ENCODE measurements at places on chromosomes 4 and X. TPM values are rescaled to one million over a fixed set of nuclear protein-coding genes. Genes with fewer than 3 reads are reported as not detected.

The CCDC149 gene
- 8.1 TPM for total RNA-seq

The FGF13 gene
- 0.90 TPM for total RNA-seq

The RXFP1 gene
- total RNA-seq: not detected

The POU4F2 gene
- not detected for total RNA-seq

The TBX22 gene
- total RNA-seq: not detected

The ODAPH gene
- total RNA-seq: not detected

The BBS12 gene
- 4.9 TPM for total RNA-seq

The HTN1 gene
- total RNA-seq: not detected

The TIMM8A gene
- 16.5 TPM for total RNA-seq

The PROM1 gene
- total RNA-seq: not detected

The COL4A6 gene
- total RNA-seq: 15.5 TPM

The FUNDC2 gene
- total RNA-seq: 108 TPM

The SLC34A2 gene
- total RNA-seq: not detected

GRCh38 chr4:821181-821591 lies 4.7 kb downstream of the CPLX1 start:
- no peak overlapping the region for H3K27ac ChIP-seq
- H3K4me1 ChIP-seq: no peaks in the 10 kb centered on the region
- H3K36me3 ChIP-seq: no peaks in the 10 kb centered on the region

- no peak for DNase-seq
- H3K36me3 ChIP-seq: no peaks in the 10 kb centered on the region
- no peaks in the 10 kb centered on the region for H3K27me3 ChIP-seq
- no peak overlapping the region for H3K4me3 ChIP-seq
- no peaks in the 10 kb centered on the region for H3K4me1 ChIP-seq
Measured at GRCh38 chr4:126890383-126890782, 742.4 kb upstream of the INTU start.

- no peaks in the 10 kb centered on the region for H3K4me1 ChIP-seq
- H3K27ac ChIP-seq: no peak overlapping the region
- no peaks in the 10 kb centered on the region for H3K27me3 ChIP-seq
- H3K36me3 ChIP-seq: no peaks in the 10 kb centered on the region
- H3K4me3 ChIP-seq: no peak overlapping the region
Measured at GRCh38 chr4:17766826-17767458, 14.5 kb downstream of the FAM184B start.

DNA sequence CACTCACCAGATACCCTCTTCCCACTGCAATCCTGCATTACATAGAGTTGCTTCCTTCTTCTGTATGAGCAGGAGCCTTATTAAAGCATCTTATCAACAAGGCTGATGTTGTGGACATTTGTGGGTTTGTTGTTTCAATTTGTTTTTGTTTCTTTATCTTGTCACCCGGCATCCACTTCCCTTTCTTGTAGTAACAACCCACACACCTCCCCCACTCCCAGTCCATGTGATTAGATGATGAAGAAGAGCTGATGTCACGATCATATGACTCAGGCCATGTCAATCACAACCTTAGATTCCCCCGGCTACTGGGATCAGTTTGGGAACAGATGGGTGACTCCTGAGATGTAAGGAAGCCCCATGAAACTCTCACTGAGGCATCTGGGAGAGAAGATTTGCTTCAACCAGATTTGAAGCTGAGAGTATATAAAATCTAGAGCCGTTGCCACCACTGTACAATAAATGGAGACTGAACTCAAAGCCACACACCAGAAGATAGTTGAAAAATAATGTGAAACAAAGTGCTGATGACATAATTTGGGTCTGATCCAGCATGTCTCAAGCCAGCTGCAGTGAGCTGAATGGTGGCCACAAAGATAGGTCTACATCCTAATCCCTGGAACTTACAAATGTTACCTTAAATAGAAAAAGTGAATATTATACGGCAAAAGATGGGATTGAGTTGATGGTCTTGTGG lies 34.1 kb upstream of the SRD5A3 start:
- H3K4me1 ChIP-seq: no peaks in the 10 kb centered on the region
- no peak overlapping the region for H3K4me3 ChIP-seq
- no peak for DNase-seq
- H3K36me3 ChIP-seq: no peaks in the 10 kb centered on the region
- H3K27ac ChIP-seq: no peak overlapping the region
- no peaks in the 10 kb centered on the region for H3K27me3 ChIP-seq

DNA sequence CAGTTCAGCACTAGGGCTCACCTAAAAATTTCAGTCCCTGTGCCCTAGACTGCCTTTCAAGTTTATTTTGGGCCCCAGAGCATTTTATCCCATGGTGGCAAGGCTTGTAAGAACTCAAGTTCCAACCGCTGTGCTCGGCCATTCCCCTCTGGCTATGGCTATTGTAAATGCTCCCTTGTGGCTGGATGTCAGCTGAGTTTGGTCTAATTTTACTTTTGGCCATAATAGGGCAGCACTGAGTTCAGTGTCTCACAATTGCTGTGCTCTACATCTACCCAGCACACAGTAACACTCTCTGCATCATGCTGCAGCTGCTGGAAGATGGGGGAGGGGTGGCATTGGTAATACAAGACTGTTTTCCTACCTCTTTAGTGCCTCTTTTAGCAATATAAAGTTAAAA lies 210.8 kb upstream of the IRS4 start:
- no peak overlapping the region for H3K27ac ChIP-seq
- no peak for DNase-seq
- no peaks in the 10 kb centered on the region for H3K36me3 ChIP-seq
- H3K4me1 ChIP-seq: no peaks in the 10 kb centered on the region

GRCh38 chrX:132833373-132833772 lies 125.1 kb downstream of the HS6ST2 start:
- no peak overlapping the region for H3K4me3 ChIP-seq
- H3K4me1 ChIP-seq: peaks cover 28% of the 10 kb centered on the region
- H3K36me3 ChIP-seq: no peaks in the 10 kb centered on the region
- DNase-seq: peak; percentile 44
- no peak overlapping the region for H3K27ac ChIP-seq

- no peak overlapping the region for H3K4me3 ChIP-seq
- no peaks in the 10 kb centered on the region for H3K4me1 ChIP-seq
- H3K36me3 ChIP-seq: no peaks in the 10 kb centered on the region
- H3K27me3 ChIP-seq: no peaks in the 10 kb centered on the region
Measured at GRCh38 chr4:173522160-173522950, 7.7 kb downstream of the HAND2 start.

DNA sequence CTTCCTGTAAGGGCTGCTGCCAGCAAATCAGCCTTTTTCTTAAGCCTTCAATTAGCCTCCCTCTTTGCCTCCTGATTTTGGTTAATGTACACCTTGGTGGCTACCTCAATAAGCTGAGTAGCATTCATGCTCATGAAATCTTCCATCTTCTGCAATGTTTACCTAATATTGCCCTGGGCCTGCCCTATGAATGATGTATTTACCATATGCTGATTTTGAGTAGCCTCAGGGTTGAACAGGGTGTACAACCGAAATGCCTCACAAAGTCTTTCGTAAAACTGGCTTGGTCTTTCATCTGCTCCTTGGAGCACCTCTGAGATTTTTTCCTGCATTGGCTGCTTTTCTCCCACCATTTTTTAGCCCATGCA lies 29.8 kb downstream of the SULT1E1 start:
- no peak overlapping the region for H3K27ac ChIP-seq
- no peak for DNase-seq

DNA sequence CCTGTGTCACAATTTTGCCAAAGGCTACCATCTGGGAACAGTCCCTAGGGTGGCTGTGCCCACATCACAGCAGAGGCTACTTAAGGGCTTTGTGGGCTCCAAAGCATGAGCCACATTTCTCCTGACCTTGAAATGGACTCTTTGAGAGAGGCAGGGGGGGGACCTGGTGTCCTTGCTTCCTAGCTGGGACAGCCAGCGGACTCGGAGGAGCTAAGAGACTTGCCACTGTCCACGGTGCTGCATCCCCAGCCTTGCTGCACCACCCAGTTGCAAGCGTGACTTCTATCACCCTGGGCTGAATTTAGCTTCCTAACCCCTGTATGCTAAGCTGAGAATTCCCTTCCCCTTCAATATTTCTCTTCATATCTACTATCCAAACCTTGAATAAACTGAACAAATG lies 99.0 kb downstream of the PHKA2 start:
- H3K36me3 ChIP-seq: no peaks in the 10 kb centered on the region
- H3K4me1 ChIP-seq: peaks cover 8% of the 10 kb centered on the region
- H3K27me3 ChIP-seq: no peaks in the 10 kb centered on the region
- no peak overlapping the region for H3K4me3 ChIP-seq

DNA sequence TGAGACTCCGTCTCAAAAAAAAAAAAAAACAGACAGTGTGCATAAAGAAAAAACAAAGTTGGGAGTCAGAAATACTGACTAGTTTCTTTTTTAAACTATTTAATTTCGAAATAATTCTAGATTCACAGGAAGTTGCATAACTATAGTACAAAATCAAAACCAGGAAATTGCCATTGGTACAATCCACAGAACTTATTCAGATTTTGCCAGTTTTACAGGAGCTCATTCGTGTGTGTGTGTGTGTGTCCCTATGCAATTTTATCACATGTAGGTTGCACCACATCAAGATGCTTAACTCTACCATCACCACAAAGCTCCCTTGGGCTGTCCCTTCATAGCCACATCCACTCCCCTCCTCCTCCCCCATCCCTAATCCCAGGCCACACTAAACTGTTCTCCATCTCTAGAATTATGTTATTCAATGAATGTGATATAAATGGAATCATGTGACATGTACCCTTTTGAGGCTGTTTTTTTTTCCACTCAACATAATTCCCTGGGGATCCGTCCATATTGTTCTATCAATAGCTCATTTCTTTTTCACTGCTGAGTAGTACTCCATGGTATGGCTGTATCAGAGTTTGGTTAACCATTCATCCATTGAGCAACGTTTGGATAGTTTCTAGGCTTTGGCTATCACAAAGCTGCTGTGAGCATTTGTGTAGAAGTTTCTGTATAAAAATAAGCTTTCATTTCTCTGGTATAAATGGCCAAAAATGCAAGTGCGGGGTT lies 16.3 kb upstream of the DDX3X start:
- no peaks in the 10 kb centered on the region for H3K27me3 ChIP-seq
- no peak overlapping the region for H3K4me3 ChIP-seq
- no peaks in the 10 kb centered on the region for H3K36me3 ChIP-seq
- DNase-seq: no peak
- H3K4me1 ChIP-seq: no peaks in the 10 kb centered on the region

GRCh38 chrX:15761564-15762191 lies 23.6 kb downstream of the CA5B start:
- H3K27me3 ChIP-seq: no peaks in the 10 kb centered on the region
- no peak overlapping the region for H3K4me3 ChIP-seq
- DNase-seq: no peak
- no peak overlapping the region for H3K27ac ChIP-seq

DNA sequence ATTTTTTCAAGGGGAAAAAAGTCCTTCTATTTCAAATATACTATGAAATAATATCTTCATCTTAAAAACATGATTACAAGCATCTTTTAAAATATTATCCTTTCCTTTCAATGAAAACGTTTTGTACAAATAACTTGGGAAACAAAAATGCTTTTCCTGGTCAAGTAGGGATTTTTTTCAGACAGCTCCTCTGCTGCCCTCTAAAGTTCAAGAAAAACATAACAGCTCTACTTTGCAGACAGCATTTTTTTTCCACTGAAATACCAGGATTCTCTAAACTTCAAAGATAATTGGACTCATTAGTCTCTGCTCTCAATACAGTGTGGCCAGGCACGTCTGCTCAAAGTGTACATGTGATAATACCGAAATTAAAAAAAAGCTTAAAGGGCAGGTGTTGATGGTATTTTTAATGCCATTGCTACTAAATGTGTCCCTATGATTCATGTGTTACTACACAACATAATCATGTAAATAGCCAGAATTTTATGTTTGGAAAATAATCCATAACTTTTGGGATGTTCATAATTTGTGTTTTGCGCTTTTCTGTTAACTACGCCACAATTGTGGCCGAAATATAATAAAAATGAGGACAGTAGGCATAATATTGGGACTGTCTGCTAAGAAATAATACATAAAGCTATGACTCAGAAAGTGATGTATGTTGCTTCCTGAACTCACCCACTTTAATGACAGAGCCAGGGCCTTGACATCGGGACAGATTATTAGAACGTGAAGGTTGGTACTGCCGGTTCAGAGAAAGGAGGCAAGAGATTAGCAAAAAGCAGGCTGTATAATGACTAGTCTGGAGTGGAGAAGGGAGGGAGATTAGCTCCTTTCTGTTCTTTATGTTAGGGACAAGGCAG lies 478.9 kb downstream of the KCNIP4 start:
- H3K27ac ChIP-seq: no peak overlapping the region
- H3K4me1 ChIP-seq: no peaks in the 10 kb centered on the region
- no peaks in the 10 kb centered on the region for H3K27me3 ChIP-seq
- no peak for DNase-seq

- no peaks in the 10 kb centered on the region for H3K36me3 ChIP-seq
- no peak for DNase-seq
- H3K27ac ChIP-seq: no peak overlapping the region
Measured at GRCh38 chr4:163587867-163588266, 93.4 kb downstream of the TMA16 start.

- H3K4me1 ChIP-seq: peaks cover 42% of the 10 kb centered on the region
- DNase-seq: peak; percentile 47
- H3K27ac ChIP-seq: peak overlapping the region; percentile 96
- H3K4me3 ChIP-seq: peak overlapping the region; percentile 72
Measured at GRCh38 chr4:38664706-38665401, 855 bp downstream of the KLF3 start.

DNA sequence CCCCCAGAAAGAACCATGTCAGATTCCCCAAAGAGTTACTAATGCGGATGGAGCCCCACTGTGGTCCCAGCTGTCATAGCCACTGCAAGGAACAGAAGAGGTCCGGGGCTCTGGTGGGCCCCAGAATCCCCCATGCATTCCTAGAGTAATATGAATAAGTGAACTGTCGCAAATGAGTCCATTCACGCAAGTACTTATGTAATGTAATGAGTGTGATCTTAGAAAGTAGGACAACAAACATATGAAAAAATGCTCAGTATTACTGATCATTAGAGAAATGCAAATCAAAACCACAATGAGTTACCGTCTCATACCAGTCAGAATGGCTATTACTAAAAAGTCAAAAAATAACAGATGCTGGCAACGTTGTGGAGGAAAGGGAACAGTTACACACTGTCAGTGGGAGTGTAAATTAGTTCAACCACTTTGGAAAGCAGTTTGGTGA lies 141.5 kb upstream of the RBPJ start:
- no peak for DNase-seq
- H3K27me3 ChIP-seq: no peaks in the 10 kb centered on the region
- no peak overlapping the region for H3K27ac ChIP-seq
- no peaks in the 10 kb centered on the region for H3K4me1 ChIP-seq
- no peak overlapping the region for H3K4me3 ChIP-seq
- H3K36me3 ChIP-seq: no peaks in the 10 kb centered on the region

DNA sequence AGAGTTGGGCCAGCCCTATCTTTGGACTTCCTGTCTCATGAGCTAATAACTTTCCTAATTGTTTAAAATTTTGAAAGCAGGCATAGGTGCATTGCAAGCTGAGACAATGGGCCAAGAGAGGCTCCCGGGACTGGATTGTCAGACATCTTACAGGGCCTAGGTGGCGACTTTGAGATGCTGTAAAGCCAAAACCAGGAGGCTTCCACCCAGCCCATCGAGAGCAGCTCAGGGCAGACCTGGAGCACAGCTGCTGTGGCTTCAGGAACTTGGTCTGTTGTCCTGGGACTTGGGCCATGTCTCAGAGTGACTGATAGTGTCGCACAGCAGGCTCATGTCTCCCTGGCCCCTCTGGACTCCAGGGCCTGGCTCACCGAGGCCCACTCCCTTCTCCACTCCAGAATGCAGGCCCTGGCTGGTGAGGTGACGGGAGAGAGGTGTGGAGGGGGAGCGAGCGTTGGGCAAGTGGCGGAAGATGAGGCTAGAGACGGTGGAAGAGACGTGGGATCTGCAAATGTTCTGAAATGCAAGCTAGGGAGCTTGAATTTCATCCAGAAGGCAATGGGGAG lies 24.1 kb upstream of the MTM1 start:
- H3K36me3 ChIP-seq: no peaks in the 10 kb centered on the region
- H3K27me3 ChIP-seq: 0 out of 2 replicates have a peak, but pooled peaks cover 4% of the 10 kb centered on the region
- H3K4me3 ChIP-seq: no peak overlapping the region
- no peak for DNase-seq
- H3K27ac ChIP-seq: no peak overlapping the region
